ENCODE measurements at places on chromosomes 1 and 21.

DNA sequence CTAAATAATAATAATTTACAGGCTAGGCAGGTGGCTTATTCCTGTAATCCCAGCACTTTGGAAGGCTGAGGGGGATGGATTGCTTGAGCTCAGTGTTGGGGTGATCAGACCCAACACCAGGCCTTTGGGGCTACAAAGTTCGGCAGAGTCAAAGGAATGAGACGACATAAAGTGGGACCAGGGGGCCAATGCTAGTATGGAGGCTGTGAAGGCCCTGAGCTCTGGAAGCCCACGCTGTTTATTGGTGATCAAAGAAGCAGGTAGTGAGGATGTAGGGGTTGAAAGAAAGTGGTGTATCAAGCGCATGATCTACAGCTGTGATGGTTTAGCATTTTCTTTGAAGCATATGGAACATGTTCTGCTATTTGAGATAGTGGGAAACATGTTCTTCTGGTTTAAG lies 5.6 kb downstream of the BTBD8 start:
- DNase-seq = no peak

DNA sequence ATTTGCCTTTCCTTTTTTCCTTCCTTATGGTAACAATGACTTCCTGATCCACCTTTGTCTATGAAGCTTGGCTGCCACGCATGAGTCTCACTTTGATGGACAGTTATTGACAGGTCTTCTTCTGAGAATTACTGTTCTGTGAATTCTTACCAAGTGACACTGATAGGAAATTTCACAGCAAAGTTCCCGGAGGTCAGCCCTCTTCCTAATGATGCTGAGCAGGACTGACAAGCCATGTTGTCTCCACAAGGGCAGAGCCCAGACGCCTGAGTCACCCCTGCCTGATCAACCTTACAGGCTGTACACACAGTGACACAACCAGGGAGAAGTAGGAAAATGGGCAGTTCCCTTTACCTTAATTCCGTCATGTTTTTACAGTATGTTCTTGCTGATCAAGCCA lies 44.2 kb downstream of the ZC3H11B start:
- no peak for DNase-seq

DNA sequence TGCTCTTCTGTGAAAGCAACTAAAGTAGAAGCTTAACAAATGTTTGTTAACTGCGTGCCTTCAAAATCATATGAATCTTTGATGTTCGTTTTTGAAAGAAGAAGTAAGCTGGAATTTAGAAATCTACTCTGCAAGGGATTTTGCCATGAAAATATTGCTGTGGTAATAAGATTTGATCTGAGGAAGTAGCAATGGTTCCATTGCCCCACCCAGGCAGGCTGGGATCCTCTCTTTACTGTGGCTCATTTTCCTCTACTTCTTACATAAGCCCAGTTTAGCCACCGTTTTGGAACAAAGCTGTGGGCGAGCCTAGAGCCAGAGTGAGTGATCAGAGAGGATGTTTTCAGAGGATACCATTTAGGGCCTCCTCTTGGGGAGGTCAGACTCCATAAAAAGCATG lies 20.3 kb upstream of the PTGFRN start:
- no peak for DNase-seq

DNA sequence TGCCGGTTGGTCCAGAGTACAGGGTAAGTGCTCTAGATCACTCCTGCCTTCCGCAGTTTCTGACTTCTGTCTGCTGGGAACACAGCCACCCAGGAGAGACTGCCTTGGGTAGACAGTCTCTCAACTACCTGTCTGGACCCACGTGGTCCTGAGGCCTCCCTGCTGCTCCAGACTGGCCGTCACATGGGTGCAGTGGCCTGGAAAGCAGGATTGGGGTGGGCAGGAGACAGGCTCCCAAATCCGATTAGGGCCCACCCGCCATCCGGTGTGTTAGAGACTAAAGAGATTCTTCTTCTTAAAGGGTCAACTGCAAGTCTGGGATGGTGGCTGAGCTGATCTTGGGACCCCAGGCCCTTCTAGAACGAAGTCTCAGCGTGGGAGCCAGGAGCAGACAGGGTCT lies 105.5 kb downstream of the EBNA1BP2 start:
- no peak for DNase-seq

DNA sequence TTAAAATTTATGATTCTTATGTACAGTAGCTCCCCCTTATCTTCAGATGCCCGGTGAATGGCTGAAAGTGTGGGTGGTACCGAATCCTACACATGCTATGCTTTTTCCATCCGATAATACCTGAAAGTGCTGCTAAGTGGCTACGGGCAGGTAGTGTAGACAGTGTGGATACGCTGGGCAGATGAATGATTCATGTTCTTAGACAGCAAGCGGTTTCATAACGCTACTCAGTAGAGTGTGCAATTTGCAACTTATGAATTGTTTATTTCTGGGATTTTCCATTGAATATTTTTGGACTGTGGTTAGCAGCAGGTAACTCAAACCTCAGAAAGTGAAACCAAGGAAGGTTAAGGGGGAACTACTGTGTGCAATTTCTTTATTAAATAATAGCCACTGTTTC lies 7.5 kb downstream of the PCP4 start:
- no peak for DNase-seq

GRCh38 chr1:99279525-99279924 lies 15.2 kb downstream of the PLPPR4 start:
- no peak for DNase-seq

DNA sequence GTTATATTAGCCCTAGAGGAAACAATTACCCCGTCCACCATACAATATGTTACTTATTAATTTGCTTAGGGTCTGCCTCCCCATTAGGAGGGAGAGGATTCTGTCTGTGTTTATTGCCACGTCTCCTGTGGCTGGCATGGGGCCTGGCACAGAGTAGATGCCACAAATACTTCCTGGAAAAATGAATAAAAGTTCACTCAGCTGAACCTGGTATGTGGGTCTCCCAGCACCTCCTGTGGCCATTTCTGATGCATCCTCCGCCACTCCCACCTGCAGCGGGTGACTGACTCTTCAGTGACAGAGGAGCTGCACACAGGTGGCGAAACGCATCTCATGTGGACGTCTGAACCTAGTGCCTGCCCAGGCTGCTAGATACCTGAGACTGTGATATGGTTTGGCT lies 112.7 kb downstream of the CLIC6 start:
- no peak for DNase-seq

GRCh38 chr1:241482761-241483250 lies 36.7 kb downstream of the FH start:
- DNase-seq = no peak

GRCh38 chr1:192379554-192379953 lies 62.8 kb downstream of the RGS21 start:
- no peak for DNase-seq

DNA sequence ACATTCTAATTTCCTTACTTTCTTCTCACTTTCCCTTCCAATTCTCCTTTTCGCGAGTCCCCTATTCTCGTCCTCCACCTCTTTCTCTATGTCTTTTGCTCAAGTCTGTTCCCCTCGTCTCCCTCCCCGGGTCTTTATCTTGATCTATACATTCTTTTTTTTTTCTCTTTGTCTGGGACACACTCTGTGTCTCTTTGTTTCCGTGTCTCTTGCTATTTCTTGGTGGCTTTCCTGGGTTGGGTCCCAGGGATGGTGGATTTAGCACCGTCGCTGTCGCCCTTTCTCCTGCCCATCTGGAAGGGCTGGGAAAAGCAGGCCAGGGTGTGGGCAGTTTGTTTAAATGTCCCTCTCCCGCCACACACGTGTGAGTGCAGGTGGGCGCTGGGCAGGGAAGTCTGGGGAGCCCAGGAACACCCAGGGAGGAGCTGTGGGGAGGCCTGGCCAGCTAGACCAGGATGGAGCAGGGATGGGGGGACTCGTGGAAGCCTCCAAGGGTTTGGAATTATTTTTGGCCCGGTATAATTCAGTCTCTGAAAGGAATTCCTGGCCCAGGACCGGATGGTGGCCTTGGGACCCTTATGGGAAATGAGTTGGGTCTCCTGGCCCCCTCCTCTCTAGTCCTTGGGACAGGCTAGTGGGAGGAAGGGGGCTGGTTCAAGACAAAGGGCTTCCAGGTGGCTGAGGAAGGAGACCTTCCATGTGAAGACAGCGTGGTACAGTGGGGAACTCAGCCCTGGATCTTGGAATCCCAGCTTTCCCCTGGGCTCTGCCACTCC lies 9.5 kb upstream of the ID3 start:
- no peak for DNase-seq

GRCh38 chr1:50438945-50439344 lies 15.7 kb upstream of the DMRTA2 start:
- no peak for DNase-seq

DNA sequence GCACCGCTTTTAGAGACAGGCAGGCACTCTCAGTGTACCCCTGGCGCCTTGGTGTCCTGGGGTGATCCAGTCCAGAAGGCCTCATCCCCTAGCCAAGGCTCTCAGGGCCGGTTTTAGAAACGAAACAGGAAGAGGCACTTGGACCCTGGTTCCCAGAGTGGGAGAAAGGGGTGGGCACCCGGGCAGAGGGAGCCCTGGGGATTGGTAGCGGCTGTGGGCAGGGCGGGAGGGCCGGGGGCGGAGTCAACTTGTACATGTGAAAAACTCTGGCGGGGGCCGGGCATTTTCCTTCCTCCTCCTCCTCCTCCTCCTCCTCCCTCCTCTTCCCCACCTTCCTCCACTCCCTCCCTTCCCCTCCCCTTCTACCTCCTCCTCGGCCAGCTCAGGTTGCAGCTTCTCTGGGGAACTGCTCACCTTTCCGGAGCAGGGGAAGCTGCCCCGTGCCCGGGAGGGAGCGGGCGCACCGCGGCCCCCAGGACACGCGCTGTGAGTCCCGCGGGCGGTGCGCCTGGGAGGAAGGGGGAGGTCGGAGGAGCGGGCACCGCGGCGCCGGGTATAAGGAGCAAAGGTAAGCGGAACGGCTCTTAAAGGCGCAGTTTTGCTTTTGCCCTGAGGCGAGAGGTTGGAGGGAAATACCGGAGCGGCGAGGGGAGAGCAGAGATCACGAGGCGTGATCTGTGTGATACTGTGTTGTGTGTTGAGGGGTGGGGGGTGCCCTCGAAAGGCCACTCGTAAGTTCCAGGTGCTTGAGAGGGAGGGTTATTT lies at the start of gene CDK18:
TSS of gene CDK18 (plus strand) at position 359 of the 765 bp plus-strand sequence. CDS start 18,499 bp downstream, outside the sequence.
- DNase-seq = no peak
